ENCODE measurements at places on chromosomes 1 and 21.

GRCh38 chr1:9340864-9341263, 48.2 kb downstream of the SPSB1 start:
- DNase-seq = no peak

DNA sequence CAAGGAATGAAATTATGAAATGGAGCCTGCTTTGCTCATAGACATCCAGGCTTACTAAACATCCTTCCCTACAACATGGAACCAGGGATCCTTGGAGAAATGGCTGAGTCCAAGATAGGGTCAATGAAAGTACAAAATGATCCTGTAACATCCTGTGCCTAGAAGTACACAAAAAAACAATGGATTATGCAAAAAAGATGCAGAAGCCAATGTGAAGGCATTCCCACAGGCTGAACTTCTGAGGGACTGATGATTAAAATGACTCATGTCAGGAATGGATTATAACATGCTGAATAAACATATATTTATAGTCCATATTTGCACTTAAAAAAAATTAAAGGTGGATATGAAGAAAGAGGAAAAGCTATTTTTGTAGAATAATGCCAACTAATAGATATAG, 10.4 kb upstream of the HOOK1 start:
- DNase-seq = no peak

- no peak for DNase-seq
Measured at GRCh38 chr1:199472018-199472417, 555.5 kb upstream of the NR5A2 start.

- no peak for DNase-seq
Measured at GRCh38 chr1:158353303-158354075, at the start of gene CD1E. CD1E (plus strand) TSS chr1:158353894; CDS start chr1:158353989, 95 bp downstream.

- peak; percentile 26 for DNase-seq
Measured at GRCh38 chr1:1614204-1614953, 921 bp upstream of the MIB2 start.

DNA sequence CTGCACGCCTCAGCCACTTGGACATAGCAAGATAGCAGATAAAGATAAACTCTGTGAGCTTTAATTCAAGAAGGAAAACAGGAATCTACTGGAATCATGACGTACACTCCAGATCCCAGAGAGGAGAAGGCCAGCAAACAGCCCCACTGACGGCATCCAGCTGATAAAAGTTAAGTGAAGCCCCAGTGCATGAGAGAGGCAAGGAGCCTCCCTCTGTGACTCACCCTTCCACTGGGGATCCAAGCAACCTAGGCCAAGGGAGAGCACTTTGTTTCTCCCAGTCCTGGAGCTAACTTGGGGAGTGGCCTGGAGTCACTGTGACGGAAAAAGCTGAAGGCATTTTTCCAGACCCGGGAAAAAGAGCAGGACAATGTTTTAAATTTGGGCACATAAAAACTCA, 270.0 kb downstream of the AKT3 start:
- peak; percentile 9 for DNase-seq

DNA sequence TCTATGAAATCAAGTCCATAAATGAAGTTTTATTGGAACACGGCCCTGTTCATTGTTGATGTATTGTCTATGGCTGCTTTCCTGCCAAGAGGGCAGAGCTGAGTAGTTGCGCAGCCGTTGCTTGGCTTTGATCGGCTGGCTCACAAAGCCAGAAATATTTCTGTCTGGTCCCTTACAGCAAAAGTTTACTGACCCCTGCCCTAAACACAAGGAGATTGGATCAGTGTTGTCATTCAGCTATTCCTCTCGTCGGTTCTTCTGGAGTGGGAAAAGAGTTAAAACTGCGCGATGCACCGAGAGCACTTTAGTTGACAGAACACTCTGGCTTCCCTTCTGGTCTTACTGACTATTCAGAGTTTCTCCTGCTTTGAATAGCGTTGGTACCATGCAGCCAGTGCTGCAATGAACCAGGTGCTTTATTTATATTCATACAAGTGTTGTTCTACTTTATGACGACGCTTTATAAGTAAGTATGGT, 868 bp downstream of the ZBTB40 start:
- peak; percentile 44 for DNase-seq

DNA sequence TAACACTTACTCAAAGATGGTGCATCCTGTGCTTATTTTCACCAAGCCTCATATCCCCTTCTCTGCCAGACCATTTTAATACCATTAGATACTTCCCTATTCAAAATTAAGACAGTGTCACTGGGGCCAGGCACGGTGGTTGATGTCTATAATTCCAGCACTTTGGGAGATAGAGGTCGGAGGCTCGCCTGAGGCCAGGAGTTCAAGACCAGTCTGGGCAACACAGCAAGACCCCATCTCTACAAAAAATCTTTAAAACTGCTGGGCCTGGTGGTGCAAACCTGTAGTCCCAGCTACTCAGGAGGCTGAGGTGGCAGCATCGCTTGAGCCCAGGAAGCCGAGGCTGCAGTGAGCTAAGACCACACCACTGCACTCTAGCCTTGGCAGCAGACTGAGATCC, 28.2 kb downstream of the APP start:
- no peak for DNase-seq

DNA sequence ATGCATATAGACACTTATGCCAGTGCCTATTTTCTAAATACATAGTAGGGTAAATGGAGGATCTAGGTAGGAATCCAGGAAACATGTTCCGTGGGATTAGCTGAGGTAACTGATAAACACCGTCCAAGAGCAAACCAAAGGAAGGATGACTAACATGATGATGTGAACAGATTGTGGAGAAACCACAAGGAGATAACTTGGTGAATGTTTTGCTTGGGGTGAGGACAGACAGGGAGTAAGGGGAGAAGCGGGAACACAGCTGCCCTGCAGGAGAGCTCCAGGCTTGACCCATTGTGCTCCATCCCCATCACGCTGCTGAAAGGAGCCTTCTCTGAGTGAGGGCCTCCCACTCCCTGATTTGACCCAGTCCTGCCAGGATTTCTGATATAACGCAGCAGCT, 87.0 kb upstream of the ZC3H11B start:
- peak; percentile 90 for DNase-seq

GRCh38 chr1:84539972-84540371, 33.6 kb upstream of the GNG5 start:
- peak; percentile 27 for DNase-seq

- DNase-seq = peak; percentile 42
Measured at GRCh38 chr1:185846672-185847444, 112.7 kb downstream of the HMCN1 start.

DNA sequence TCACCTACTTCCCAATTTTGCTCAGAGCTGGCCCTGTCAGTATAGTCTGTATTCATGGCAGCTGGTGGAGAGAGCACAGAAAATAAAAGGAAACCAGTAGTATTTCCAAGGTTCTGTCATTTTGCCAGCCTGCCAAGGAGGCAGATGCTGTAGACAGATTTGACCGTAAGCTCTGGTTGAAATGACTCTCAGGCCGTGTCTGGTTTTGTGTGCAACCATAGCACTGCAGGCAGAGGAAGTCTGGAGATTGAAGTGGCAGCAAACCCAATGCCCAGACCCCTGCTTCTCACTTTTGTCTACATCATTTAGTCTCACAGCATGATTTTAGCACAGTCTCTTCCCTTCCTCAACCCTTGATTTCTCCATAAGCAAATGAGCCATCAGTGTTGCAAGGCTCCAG, 291.7 kb downstream of the PAPPA2 start:
- DNase-seq = no peak

GRCh38 chr1:111406321-111406768, 21.2 kb downstream of the OVGP1 start:
- DNase-seq = peak; percentile 11

DNA sequence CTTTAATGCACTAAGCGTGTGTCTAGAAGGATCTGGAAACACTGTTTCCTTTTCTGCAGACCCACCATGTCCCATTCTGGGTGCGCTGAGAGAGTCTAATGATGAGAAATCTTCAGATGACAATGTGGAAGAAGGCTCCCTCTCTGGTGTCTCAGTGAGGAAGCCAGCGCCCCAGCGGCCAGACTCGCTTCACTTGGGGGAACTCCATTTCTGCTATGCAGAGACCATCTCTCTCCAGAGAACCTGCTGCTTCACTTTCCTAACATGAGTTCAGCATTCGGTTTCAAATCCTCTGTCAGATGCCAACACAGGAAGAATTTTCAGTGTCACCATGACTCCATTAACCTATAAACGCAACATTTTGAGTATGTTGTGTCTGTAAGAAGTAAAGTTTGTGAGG, 121.8 kb downstream of the SYF2 start:
- DNase-seq = no peak

- no peak for DNase-seq
Measured at GRCh38 chr21:14092834-14093560, 117.8 kb downstream of the LIPI start.

GRCh38 chr1:58108783-58109182, 437.7 kb downstream of the OMA1 start:
- DNase-seq = no peak

GRCh38 chr1:32273391-32274208, 18.3 kb upstream of the HDAC1 start:
- DNase-seq = peak; percentile 73

- DNase-seq = no peak
Measured at GRCh38 chr1:71039661-71040262, 7.9 kb downstream of the PTGER3 start.

GRCh38 chr1:173329726-173330125, 122.6 kb upstream of the TNFSF4 start:
- DNase-seq = peak; percentile 63

DNA sequence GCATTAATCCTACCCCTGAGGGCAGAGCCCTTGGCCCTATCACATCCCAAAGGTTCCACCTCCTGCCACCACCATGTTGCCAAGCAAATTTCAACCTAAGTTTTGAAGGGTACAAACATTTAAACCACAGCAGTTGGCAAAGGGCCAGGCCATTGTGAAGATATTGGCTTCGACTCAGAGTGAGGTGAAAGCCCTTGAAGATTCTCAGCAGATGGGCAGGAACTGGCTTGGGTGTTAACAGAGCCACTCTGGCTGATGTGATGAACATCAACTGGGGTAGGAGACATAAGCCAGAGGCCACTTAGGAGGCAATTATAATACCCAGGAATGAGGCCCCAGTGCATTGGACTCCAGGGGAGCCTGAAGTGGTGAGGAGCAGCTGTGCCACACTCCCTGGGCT, 207.7 kb upstream of the KAZN start:
- DNase-seq = peak; percentile 82

GRCh38 chr1:170221031-170221430, 75.3 kb downstream of the NTMT2 start:
- peak; percentile 32 for DNase-seq

DNA sequence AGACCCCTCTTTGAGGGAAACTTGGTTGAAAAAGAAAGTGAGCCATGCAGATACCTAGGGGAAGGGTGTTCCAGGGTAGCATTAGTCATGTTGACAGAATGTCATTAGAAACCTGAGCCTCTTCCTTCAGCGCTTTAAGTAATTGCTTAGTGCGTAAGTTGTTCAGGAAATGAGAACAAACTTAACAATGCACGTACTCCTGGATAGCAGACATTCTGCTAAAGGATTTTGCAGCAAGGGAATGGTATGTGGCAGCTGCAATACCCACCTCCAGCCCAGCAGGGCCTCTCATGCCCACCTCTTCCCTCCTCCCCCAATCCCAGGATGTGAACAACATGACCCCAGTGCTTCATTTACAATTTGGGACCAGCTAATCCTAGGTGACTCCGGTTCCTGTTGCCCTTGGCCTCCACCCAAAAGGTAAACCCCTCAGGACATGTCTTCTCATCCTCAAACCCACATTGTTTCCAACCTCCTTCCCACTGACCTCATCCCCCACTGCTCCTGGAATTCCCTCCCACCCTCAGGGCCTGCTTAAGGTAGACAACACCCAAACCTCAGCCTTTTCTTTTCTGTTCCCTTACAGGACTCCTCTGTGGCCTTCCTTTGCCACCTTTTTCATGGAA, 98.0 kb upstream of the BCAR3 start:
- DNase-seq = peak; percentile 99

- peak; percentile 61 for DNase-seq
Measured at GRCh38 chr1:116020668-116021272, 44.5 kb downstream of the SLC22A15 start.

Measured in M059J (cell line).